H1 (cell line): ENCODE measurements at places on chromosomes 5 and 9. TPM values are rescaled to one million over a fixed set of nuclear protein-coding genes. Genes with fewer than 3 reads are reported as not detected.

The ITK gene
- total RNA-seq = not detected in 2 replicates

The IL5 gene
- total RNA-seq = not detected in 2 replicates

The RARS1 gene
- 98.9 and 108 TPM in 2 replicates for total RNA-seq

DNA sequence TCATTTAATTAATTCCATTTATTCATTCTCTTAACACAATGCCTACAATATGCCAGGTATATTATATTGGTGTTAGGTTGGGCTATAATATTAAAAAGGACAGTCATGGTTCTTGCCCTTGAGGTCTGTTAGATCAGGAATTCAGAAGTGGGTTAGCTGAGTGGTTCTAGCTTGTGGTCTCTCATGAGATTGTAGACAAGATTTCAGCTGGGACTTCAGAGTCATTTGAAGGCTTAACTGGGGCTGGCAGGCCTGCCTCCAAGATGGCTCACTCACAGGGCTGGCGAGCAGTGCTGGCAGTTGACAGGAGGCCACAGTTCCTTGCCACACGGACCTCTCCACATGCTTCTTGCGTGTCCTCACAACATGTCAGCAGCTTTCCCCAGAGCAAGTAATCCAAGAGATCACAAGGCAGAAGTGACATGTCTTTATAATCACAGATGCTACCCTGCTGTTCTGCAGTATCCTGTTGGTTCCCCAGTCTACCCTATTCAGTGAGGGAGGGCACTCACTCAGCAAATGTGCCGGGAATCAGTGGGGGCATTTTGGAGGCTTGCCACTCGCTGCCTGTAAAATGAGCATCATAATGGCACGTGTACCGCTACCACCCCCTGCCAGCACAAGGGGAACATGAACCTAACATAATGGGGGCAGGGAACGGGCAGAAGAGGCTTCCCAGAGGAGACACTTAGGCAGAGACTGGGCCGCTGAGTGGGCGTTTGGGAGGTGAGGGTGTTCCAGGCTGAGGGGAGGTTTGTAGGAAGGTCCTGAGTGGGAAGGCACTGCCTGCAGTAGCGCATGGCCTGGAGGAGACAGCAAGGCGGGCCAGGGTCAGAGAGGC, 70.0 kb downstream of the EXOSC2 start:
- no peak for DNase-seq

GRCh38 chr5:173625673-173626504, 9.4 kb upstream of the BOD1 start:
- DNase-seq = no peak

DNA sequence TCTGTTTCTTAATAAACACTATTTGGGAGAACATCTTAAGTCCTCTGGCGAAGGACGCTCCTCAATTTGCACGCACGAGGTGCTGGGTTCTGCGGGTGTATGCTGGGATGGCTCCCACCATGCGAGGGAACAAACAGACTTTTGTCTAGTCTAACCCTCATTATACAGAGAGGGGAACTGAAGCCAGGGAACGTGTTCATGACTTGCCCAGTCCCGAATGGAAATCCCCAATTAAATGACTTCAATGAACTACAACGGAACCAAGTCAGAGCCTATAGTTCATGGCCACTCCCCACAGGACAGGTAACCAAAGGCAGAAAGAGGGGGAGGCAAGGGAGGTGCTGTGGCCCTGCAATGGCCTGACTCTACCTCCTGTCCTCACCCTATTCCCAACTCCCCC, 9.3 kb downstream of the TLE1 start:
- no peak for DNase-seq

DNA sequence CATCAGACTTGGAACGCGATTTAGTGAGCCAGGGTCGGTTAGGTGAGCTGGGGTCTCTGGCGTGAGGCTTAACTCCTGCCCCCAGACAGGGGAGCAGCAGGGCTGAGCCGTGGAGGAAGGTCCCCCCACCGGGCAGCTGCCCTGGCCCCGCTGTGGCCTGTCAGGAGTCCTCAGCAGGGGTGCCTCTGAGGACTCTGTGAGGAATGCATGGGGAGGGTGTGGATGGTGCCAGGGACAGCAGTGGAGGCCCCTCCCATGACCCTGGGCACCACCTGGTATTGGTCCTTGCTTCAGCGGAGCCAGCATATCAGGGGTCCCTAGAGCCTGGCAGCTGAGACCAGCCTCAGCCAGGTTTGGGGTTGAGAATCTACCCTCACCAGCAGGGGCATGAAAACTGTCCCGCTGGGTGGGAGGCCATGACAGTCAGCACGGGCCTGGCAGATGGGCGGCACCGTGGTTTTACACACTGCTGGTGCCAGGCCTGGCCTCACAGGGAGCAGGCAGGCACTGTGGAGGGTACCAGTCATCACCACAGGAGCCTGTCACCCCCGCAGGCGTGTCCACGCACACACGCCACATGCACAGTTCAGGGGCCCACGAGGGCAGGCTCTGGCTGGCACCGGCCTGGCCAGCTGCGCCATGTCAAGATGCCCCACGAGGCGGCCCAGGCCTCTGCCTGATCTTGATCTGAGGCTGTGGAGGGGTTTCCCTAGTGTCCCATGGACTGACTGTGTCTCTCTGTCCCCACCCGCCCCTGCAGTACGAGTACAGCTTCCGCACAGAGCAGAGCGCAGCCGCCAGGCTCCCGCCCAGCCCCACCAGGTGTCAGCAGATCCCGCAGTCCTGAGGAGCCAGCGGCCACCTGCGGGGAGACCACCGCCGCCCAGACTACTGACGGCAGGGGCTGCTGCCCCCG, 111.1 kb upstream of the LMX1B start:
- DNase-seq = no peak
